NCI-H82 (cell line): ENCODE measurements at places on chromosomes 2 and 18.

- DNase-seq, result peak; percentile 70
These were observed 24.7 kb downstream of the PCBP1 start for GRCh38 chr2:70111752-70112591.

- no peak for DNase-seq
These were observed 73.1 kb downstream of the ZNF236 start for GRCh38 chr18:76895498-76895897.

DNA sequence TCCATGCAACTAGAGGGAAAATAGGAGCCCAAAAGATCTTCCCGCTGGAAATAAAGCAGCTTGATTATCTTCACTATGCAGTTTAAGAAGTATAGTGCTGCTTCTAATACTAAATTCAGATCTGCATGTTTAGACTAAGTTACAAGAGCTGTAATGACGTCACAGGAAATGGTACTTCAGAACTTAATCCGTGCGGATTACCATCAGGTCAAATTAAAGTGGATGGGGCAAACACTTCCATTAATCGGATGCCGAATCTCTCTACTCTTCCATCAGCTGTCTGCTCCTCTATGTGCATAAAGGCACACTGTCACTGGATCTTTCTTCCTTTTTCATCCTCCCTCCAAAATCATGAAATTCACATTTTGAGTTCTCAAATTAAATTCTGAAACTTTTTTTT lies 52.6 kb downstream of the TRAPPC12 start:
- DNase-seq, result peak; percentile 96

- DNase-seq, result no peak
These were observed 125.7 kb upstream of the THSD7B start for GRCh38 chr2:136639651-136640050.

- DNase-seq, result no peak
These were observed 253.0 kb upstream of the NCKAP5 start for GRCh38 chr2:133821107-133821760.

DNA sequence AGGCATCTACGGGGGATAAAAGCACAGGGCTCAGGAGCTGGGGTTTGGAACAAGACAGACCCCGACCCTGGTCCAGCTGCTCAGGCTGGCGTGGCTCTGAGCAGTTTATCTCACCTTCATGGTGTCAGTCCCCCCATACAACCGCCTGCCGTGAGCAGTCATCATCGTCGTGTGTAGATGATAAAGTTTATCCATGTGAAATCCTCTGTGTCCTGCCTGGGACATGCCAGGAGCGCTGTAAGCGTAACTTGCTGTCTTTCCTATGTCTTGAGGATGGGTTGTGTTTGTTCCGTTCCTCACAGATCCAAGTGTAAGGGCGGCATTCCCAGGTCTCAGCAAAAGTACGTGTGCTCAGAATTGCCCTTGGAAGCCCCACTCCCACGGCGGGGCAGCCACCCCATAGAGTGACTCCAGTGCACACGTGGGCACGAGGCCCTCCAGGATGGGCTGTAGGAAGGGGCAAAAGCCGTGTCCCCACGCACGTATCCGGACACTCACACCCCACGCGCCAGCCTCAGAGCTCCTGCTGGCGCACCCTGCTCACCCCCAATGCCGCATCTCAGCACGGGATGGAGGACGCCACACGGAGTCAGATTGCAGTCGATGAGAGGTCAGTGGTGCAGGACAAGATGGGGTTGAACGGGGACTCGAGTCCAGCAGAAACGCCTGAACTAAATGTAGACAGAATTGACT lies 50.9 kb downstream of the ADI1 start:
- no peak for DNase-seq

- no peak for DNase-seq
These were observed 184.1 kb upstream of the HS6ST1 start for GRCh38 chr2:128502638-128503246.

DNA sequence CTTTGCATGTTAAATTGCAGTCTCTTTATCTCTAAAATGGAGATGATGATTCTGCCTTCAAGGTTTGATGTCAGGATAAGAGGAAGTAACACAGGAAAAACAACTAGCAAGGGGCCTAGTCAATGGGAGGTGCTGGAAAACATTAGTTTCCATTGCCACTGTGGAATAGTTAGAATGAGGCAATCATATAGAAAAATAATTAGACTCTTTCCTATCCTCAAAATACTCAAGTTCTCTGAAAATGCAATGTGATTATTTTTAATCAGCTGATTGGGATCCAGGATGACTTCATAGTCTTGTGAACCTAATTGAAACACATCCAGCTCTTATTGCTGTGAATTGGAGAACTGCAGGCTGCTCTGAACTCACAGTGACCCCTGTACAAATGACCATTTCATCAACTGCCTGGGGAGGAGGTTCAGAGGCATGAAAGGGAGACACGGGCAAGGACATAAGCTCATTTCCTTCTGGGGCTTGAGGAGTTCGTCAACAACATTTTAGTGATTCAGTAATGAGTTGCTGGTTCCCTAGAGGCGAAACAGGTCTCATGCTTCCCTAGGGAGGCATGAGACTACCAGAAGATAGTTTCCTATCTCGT lies 422.5 kb downstream of the LPIN1 start:
- no peak for DNase-seq
